ENCODE measurements at places on chromosomes 2 and 18. TPM values are rescaled to one million over a fixed set of nuclear protein-coding genes. Genes with fewer than 3 reads are reported as not detected.

Gene PIEZO2
- not detected for total RNA-seq

Gene TCF4
- 1.4 TPM for total RNA-seq

Gene PLB1
- total RNA-seq = 1.4 TPM

Gene SLC16A14
- 1.2 TPM for total RNA-seq

Gene DSG3
- total RNA-seq = not detected

Gene GKN2
- not detected for total RNA-seq

Gene RIT2
- total RNA-seq = not detected

Gene THADA
- total RNA-seq = 35.2 TPM

Gene PROKR1
- 0.60 TPM for total RNA-seq

Gene RAB27B
- total RNA-seq = not detected

Measured in activated naive CD8-positive, alpha-beta T cell treated with anti-CD3 and anti-CD28 coated beads for 36 hours (primary cell).